ENCODE measurements at places on chromosomes 5 and 9.

DNA sequence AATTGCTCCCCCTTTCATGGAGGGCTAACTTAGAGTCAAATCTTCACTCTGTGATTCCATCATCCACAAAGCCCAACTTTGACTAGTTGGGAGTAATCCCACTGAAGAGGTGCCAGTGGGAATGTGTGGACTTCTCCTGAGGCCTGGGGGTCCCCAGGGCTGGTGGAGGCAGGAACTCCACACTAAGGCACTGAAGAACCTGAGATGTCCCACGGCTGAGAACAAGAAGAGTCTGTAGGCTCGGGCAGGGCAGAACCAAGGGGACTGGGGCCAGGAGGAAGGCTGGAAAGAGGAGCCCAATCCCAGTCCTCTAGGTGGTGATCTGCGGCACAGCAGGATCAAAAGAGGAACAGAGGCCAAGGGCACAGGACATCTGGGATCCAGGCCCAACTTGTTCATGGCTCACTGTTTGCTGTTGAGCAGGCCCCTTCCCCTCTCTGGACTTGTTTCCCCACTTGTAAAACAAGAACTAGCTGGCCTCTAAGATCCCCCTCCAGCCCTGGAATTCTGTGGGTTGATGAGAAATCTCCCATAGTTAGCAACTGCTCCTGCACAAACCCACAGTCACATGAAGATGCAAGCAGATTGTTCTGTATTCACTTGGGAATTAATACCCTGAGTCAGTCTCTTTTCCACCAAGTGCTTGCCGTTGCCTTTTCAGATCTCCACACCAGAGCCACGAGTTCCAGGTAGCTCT is 32.7 kb upstream of the ALDH1B1 start:
- no peak for DNase-seq

GRCh38 chr5:87877023-87877422 is 391.6 kb downstream of the TMEM161B start:
- DNase-seq: no peak

DNA sequence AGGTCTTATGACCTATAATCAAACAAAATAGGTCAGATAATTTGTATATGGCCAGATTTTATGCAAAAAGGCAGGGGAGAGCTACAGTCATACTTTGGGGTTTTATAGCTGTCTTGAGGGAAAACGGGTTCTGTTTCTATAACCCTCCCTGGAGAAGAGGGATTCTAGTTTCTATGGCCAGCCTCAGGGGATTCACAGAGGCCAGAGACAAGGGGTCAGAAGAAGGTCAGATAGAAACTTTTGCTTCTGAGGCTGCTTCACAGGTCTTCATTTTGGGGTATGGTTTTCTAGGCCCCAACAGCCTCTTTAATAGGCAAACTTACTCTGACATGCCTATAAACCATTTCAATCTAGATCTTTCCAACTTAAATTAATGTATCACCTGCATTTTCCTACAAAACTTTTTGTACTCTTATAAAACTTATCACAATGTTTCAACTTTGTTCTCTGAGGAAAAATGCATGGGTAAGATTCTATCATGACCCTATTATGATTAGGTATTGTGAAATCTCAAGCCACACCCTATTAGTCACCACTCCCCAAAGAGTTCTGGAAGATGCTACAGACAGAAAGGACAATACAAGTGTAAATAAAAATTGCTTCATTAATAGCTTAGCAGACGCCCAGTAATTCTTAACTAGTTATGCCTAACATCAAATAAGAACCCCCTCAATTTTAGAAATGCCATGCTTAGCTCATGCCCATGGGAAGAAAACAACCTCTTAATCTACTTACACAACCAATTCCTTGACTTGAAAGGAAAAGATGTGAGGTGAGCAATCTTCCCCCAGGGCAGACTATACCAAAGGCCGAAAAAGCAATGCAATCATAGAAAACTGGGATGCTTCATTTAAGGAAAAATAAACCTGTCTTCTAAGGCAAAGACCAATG is 396.6 kb downstream of the TLR4 start:
- no peak for DNase-seq

GRCh38 chr9:14478175-14479162 is 164.5 kb upstream of the NFIB start:
- no peak for DNase-seq

- no peak for DNase-seq
Observed at GRCh38 chr9:95935861-95936578, 60.5 kb downstream of the ERCC6L2 start.

DNA sequence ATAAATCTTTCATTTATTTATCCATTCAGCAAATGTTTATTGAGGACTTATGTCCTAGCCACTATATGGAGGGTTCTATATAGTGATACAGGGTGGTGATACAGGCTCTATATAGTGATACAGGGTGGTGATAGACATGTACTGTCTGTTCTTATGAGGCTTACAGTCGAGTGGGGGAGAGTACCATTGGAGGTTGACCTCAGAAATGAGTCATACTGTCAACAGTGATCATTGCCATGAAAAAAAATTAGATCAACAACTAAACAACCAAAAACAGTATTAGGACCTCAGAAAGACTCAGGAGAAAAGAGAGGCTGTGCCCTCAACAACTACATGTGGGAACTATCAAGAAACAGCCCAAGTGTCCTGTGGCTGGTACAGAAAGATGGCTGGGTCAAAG is 22.0 kb downstream of the PAPPA start:
- no peak for DNase-seq

- DNase-seq: no peak
Observed at GRCh38 chr5:150278916-150279315, 10.7 kb downstream of the CAMK2A start.

DNA sequence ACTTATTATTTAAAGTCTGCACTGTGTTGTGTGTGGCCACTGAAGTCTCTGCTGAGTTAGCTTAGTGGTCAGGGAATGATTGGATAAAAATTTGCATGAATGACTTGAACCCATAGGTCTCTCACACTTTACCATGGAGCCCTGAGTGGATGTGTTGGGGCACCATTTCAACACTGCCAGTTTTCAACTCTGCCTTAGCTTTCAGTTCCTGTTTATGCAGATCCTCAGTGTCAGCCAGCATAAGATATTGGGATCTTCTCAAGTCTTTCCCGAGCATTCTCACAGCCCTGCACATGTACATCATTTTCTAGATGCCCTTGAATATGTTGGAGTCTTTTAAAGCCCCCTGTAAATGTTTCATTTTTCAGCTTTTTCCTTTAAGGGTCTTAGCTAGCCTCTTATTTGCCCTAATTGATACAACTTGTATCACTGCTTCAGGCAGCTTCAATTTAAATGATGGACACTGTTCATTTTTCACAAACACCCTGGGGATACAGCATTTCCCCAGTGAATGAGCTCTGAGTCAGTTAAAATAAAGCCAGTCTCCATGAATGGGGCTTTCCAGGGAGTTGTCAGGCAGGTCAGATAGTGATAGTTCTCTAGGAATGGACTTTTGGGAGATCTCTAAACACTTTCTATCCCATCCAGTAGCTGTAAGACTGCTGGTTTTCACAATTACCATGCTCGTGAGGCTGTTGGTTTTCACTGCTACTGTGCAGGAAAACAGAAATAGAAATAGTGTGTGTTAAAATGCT is 211.9 kb upstream of the PAPPA start:
- no peak for DNase-seq

- no peak for DNase-seq
Observed at GRCh38 chr9:32672469-32672868, 37.0 kb upstream of the TAF1L start.

- no peak for DNase-seq
Observed at GRCh38 chr5:171445644-171446516, 26.4 kb downstream of the FGF18 start.

GRCh38 chr9:127987103-127987614 is 6.4 kb upstream of the EEIG1 start:
- DNase-seq: no peak

DNA sequence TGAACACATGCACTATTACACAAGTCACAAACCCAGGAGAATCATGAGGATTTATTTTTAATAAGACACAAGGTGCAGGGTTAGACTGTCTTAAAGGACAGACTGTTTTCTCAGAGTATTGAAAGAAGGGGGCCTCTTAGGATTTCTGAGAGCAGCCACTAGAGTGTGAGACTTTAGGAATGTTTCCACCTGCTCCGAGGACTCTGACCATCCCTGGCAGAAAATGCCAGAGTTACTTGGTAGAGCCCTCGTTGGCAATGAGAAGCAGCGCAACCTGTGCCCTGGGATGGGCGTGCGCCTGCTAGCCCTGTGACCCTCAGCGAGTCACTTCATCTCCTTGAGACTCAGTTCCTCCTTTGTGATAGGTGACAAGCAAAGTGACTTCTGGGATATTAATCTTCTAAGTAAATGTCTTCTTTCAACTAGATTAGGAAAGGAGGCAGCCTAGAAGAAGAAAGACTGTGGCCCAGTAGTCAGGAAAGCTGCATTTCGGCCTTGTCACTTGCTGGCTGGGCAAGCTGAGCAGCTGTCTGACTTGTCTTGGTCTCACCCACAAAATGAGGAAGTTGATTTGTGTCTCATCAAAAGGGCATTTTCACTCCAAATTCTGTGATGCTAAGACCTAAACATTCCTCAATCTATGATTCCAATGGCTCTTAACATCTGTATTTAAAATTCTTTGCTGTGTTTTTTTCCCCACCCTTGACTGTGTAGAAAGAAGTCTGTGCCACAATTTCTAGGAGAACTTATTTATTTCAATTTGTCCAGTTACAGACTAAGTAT is 60.5 kb downstream of the PTCD2 start:
- DNase-seq: no peak

DNA sequence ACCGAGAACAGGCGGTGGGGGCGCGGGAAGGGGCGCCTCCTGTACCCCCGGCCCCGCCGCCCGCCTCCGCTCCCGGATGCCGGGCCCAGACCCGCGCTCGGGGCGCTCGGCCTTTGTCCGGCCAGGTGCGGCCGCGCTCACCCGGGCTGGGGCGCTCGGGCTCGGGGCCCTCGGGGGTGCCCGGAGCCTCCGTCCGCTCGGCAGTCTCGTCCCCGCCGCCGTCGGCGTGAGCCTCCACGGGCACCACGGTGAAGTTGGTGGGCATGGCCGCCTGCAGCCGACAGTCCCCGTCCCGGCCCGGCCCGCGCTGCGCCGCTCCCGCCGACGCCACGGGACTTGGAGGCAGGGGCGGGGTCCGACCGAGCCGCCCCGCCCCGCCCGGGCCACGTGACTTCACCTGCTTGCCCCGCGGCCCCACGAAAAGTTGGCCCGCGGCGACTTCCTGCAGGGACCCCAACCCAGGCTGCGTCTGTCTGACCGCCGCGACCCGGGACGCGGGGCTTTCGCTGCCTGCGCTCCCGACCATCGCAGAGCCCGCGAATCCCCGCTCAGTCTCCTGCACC is at the start of gene SLC12A7:
Gene SLC12A7, minus strand, starts transcription at position 337 of the 563 bp plus-strand sequence. Its CDS starts 72 bp downstream, at position 265.
- DNase-seq: no peak

DNA sequence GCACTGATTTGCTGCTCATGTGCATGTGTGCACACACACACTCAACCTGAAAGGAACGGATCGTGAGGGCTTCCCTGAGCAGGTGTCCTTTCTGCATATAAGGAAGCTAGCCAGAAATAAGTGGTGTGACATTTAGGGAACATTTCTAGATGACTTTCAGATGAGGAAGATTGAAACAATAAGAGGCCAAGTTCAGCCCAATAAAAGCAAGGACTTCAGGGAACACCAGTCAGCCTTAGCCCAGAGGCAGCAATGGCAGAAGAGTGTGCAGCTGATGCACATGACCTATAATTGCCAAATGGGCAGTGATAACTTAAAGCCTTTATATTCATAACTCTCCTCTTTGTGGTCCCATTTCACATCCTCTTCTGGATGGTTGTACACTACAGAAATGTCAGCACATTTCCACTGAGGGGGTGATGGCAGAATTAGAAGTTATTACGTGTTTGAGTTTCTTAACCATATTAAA is 255.5 kb downstream of the TRIM32 start:
- DNase-seq: no peak

DNA sequence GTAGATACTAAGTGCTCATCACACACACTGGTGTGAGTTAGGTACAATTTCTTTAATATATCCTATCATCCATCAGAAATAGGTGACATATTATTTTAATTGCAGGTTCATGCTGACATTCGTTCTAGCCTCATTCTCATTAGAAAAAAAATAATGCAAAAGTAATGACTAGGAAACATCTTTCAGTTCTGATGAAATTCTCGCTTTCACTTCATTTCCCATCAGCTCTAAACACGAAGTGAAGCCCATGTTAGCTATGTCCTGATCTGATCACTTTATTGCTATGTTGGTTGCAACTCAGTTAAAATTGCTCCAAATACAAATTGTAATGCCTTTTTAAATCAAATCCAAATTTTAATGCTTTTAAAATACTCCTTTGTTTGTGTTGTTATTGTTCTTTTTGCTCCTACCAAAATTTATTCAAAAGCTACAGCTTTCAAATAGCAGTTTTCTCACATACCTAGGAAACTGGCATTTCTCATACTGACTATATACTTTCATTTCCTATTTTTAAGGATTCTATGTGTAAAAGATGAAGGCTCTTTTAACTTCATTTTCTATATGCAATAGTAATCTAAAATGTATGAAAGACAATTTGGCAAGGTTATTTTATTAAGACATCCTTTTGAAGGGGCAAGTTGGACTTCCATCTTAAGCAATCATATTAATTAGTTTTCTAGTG is 1237.8 kb upstream of the ACO1 start:
- DNase-seq: no peak

- DNase-seq: no peak
Observed at GRCh38 chr9:127528422-127529251, 77.3 kb downstream of the LRSAM1 start.

GRCh38 chr5:142544946-142545649 is 140.8 kb downstream of the FGF1 start:
- DNase-seq: no peak

- no peak for DNase-seq
Observed at GRCh38 chr9:117444501-117444900, 29.6 kb upstream of the ASTN2 start.

DNA sequence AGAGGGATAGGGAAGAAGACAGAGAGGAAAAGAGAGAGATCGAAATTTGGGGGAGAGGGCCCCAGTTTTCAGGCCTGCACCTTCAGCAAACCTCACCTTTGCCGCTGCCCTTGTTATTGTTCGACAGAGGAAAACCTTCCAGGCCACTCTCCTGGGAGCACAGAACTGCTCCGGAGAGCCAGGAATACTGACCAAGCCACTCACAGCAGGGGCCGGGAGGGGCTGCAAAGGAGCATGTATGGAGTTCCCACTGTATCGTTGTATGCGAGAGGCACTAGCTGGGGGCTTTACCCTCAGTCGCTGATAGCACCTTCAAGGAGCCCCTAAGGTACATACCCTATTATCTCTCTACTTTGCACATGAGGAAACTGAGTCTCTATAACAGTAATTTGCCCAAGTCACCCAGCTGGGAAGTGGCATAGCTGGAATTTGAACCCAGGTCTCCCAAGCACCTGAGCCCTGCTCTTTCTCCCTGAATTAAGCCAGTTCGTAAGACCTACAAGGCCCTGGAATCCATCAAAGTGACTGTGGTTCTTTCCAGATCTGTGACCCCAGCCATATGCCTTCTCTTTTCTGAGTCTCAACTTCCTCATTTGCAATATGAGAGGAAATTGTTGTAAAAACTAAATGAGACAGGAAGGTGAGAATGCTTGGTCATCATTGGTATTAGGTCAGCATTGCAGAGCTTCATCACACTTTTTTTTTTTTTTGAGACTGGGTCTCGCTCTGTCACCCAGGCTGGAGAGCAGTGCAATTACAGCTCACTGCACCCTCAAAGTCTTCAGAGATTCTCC is 21.0 kb upstream of the FOXE1 start:
- DNase-seq: no peak

GRCh38 chr9:129434187-129434586 is 186.7 kb downstream of the C9orf50 start:
- DNase-seq: no peak
